Hematopoietic multipotent progenitor cell treated with erythropoietin and hydrocortisone succinate and interleukin-3 and kit ligand, for 17 days (in vitro differentiated cells): ENCODE measurements at places on chromosomes 2 and 18.

DNA sequence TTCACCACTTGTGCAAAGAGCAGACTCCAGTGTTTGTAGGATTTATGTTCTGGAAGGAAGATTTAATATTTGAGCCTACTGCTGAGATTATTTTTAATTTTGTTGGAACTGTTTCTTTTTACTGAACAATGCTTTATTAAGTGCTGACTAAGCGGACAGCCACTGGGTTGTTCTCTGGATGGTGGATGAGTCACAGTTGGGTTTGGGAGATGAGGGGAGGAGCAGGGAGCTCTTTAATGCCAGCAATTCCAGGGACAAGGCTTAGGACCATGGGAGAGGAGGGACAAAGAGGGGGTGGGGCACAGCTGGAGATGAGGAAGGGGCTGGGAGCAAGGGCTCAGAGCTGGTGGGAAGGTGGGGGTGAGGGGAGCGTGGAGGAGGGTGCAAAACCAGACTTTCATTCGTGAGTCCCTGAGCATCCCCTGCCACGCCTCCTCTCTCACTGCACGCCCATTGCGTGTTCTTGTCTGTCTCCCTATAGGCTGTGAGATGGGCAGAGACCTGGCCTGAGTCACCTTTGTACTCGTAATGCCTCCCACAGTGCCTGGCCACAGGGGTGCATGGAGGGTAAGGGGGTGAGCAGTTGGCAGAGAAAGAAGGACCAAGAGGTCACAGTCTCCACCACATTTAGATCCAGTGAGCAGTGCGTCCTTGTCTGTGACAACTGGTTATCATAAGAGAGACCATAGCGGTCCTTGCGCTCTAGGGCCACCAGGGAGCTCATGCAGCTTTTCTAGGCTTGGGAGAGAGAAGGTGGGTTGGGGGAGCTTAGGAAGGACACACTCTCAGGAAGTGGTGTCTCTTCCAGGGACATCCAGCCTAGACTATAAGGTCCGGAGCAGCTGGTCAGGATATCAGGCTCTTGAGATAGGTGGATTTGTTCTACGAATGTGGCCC is 18.4 kb downstream of the SLC4A3 start:
- DNase-seq, result no peak

DNA sequence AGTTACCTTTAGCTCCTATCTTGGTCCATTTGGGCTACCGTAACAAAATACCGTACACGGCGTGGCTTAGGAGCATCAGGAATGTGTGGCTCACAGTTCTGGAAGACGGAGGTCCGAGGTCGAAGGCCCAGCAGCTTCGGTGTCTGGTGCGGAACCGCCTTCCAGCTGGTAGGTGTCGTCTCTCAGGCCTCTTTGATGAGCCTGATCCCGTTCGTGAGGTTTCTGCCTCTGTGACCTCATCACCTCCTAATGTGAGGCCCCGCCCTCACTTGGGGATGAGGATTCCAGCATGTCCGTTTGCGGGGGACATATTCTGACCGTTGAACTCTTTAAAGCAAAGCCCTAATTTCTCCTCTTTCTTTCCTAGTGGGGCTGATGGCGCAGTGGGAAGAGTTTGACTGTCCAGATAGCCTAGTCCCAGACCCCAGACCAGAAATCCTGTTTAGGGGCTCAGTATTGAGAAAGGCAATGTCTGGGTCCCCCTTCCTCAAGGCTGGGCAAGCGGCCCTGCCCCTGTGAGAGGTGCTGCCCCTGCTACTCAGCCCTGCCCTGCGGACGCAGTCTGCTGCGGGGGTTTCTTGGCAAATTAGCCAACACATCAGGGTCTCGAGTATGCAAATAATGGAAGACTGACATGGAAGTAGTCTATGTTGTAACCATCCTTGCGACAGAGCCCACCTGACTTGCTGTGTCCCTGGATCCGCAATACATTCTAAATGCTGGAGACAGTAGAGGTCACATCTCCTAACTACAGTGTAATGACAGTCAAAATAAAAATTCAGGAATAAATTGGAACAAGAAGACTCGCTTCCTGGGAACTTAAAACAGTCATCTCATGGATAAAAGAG is 128.0 kb downstream of the ASB1 start:
- DNase-seq, result no peak

DNA sequence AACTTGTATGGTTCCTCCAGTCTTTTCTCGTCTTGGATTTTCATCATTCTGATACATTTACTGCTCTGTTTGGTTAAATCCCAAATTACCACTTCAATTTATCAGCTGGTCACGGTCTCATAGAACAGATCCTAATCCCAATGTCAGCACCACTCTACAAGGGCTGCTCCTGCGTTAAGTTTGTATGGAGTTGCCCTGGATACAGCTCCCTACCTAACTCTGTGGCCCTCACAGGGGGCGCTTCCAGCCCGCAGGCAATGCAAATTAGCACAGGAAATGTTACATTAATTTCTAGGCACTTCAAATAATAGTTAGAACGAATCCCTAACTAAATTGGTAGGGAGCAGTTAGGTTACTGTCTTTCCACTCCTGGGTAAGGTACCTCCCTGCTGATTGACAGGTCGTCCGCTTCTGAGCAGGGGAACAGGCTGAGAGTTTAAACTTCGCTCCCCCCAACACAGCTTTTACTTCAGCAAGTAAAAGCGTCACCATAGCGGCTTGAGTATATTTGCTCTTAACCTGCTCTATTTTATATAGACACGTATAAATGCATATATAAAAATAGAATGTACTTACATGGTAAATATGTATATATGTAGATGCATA is 238.5 kb upstream of the FANCL start:
- DNase-seq, result no peak

GRCh38 chr2:190984595-190984994 is 29.4 kb downstream of the STAT1 start:
- no peak for DNase-seq

DNA sequence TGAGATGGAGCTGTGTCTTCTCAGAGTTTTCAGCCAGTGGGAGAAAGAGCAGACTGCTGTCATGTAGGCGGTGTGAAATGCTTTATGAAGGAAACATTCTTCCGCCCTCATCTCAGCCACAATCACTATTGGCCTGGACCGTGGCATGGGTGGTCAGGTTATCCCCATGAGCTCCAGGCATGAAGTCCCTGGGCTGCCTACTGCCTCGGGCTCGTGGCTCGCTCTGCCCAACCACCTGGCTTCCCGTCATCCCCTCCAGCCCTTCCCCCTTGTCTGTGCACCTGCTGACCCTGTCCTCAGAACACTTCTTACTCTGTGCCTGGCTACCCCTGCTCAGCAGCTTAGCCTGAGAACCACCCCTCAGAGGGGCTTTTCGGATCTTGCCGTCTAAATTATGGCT is 15.5 kb downstream of the COLEC11 start:
- no peak for DNase-seq

GRCh38 chr2:197164141-197164754 is 146.3 kb downstream of the ANKRD44 start:
- no peak for DNase-seq

- DNase-seq, result no peak
These were observed 83.7 kb downstream of the ACSL3 start for GRCh38 chr2:222944552-222944951.

- no peak for DNase-seq
These were observed 271.7 kb downstream of the NDUFA10 start for GRCh38 chr2:239753401-239753837.

DNA sequence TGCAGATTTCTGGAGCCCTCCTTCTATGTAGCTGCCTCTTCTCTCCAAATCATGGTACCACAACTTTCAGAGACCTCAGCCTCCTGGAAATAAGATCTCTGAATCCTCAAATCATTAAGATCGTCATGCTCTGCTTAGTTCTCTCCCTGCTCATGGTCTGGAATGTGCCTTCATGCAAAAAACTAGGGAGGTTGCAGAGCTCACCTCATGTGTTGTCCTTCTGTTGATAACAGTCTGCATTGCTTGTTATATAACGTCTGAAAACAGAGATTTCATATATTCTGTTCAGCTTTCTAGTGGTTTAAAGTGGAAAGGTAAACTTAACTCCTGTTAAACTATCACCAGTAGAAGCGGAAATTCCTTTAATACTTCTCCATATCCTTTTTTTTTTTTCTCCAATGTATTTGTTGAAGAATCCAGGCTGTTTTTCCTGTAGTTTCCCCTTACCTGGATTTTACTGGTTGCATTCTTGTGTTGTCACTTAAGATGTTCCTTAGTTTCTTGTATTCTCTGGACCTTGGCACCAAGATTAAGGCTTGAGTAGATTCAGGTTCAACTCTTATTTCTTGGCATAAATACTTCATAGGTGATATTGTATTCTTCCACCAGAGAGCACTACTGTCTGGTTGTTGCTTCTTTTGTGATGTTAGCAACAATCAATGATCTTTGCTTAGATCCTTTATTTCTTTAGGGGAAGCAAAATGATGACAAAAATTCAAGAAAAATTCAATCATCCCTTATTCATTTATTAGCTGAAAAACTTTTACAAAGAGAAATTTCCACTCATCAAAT is 211.3 kb downstream of the LOXHD1 start:
- no peak for DNase-seq

DNA sequence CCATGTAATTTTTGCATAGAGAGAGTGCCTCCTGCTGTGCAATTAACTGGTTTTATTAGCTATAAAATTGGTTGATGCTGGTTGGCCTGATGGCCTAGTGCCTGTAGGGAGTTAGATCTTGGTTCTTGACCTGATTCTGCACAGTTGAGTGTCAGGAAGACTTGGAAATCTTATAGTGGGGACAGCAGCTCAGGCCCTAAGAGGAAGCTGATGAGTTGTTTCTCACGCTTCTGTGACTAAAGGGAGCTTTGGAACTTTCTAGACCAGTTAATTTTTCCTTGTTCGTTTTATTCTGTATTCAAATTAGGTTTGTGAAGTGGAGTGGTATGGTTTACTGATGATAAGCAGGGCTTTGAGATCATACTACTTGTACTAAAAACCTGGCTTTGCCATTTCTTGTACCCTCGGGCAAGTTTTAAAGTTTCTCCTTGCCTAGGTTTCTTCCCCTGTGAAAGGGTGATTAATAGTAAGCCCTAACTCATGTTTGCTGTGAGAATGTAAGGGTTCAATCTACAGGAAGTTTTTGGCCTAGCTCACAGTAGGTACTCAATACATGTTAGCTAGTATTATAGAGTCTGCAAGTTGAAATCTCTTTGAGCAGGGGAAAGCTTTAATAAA is 82.1 kb downstream of the MAP3K20 start:
- no peak for DNase-seq

GRCh38 chr2:8662239-8662879 is 19.5 kb upstream of the ID2 start:
- DNase-seq, result peak; percentile 62

- DNase-seq, result no peak
These were observed at the start of gene ZNF385B for GRCh38 chr2:179861416-179862067. Gene ZNF385B, minus strand, starts transcription at chr2:179861612.

DNA sequence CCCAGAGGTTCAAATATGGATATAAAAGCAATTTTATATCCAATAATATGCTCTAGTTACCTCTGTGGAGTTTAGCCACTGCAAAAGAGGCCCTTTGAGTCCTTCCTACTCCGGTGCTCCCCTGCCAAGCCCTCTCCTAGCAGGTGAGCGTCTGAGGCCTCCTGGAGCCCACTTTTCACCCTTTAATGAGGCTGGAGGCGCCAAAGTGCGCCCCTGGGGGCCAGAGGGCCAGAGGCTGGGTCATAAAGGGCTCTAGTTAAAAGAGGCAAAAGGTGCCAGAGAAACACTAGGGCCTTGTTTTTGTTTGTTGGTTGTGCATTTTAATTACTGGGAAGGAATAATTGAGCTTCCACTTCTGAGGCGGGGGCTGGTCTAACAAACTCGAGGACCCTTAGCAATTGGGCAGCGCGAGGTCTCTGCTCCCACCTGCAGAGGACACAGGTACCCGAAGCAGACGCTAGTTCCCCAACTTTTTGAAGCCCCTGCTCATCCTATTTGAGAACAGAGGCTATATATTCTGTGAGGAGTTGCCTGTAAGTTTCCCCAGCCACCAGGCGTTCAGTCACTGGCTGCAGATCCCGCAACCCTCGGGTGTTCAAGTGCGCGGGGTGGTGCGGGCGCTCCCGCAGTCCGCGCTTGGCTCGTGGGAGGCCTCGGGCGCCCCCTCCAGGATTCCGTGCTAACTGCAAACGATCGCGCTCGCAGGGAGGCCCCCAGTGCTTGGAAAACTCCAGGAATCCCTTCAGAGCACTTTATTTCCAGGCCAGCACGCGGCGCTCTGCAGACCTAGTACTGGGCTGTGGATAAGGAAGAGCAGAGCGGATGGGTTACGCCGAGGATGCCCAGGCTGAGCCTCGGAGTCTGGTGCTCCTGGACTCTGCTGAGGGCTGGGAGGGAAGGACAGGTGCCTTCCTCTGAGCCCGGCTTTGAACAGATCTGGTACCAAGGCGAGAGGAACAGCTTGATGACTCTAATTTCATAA is 14.1 kb downstream of the MSGN1 start:
- peak; percentile 33 for DNase-seq

- no peak for DNase-seq
These were observed 39.9 kb downstream of the RPL37A start for GRCh38 chr2:216538538-216538937.

DNA sequence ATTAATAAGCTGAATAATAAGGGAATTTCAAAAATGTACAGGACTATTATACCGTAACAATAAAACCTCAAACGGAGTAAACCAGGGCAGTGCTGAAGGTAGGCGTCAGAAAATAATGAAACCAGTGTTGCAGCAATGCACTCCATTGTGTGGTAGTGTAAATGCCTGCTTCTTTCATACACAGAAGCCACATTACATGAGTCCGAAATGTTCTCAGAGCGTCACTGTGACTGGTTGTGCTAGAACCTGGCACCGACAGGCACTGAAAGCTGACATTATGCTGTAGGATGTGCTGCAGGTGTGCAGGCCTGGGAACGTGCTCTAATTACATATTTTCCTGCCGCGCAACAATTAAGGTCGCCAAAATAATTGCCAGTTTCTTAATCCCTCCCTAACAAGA is 53.3 kb downstream of the ZEB2 start:
- no peak for DNase-seq

DNA sequence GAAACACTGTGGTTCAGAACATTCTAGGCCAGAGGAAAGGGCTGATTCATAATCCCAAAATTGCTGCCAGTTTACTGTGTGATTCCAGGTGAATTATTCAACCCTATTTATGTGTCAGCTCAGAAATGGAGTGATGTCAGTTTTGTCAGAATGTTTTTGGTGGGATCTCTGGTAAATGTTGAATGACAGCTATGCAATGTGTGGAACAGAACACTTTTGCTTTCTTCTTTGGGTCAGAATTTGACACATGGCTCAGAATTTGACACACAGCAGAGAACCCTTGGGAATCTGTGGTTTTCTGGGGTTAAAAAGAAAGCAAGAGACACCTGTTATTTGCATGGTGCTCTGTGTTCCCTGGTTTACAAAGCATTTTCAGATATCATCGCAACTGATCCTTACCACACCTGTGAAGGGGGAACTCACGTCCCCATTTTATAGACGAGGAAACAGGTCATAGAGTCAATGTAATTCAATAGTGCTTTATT is 1.6 kb upstream of the MTA3 start:
- DNase-seq, result no peak

DNA sequence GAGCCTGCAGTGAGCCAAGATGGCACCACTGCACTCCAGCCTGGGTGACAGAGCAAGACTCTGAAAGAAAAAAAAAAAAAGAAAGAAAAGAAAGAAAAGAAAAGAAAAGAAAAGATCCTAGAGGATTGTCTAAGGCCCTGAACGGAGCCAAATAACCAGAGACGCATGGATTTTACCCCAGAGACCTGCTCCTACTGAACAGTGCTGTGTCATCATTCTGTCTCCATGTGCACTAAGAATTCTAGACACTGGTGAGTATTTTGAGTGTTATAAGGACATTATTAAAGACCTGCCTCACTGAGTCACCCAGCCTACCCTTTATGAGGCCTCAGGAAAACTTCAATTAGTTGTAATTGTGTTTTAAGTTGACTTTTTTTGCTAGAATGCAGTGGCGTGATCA is 61.9 kb upstream of the RIOK3 start:
- DNase-seq, result no peak

- no peak for DNase-seq
These were observed 49.1 kb downstream of the ADI1 start for GRCh38 chr2:3470166-3470651.

GRCh38 chr2:64168756-64169155 is 24.5 kb upstream of the PELI1 start:
- DNase-seq, result no peak
